AML-193 (cell line): ENCODE measurements at places on chromosomes 2 and 18.
A peak's percentile ranks its signal among the peaks of the same experiment; 100 is the strongest.

DNA sequence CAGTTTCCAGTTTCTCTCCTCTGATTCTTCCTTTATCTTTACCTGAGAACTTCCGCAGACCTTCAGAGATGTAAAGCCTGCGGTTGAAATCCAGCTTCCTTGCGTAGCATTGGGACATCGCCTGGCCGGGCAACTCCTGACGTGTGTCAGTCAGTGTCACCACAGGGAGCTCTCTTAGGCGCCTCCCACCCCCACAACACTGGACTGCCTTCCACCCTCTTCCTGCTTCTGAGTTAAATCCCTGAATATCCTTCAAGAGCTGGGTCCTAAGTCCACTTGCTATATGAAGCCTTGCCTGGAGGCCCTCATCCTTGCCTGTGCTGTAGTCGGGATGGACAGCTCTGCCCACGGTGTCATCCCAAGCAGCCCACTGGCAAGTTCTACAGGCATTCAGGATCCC lies 179.4 kb downstream of the SEPTIN10 start:
- no peak for DNase-seq

- DNase-seq = no peak
These were observed 8.0 kb downstream of the GATA6 start for GRCh38 chr18:22177327-22177871.

DNA sequence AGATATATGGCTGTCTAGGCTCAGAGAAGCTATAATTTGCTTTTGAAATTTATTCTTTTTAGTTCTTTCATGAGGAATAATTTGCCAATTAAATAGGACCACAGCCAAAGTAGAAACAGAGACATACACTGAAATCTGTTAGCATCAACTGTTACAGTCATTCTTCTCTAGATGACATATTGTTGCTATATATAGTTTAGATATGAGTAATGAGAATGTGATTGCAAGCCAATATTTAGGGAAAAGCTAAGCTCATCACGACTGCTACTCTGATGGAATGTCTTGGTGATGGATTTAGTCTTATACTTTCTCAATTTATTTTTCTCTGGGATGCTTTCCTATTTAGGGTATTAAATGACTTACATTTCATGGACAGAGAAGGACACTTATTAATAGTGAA lies 259.1 kb downstream of the LNPK start:
- no peak for DNase-seq

DNA sequence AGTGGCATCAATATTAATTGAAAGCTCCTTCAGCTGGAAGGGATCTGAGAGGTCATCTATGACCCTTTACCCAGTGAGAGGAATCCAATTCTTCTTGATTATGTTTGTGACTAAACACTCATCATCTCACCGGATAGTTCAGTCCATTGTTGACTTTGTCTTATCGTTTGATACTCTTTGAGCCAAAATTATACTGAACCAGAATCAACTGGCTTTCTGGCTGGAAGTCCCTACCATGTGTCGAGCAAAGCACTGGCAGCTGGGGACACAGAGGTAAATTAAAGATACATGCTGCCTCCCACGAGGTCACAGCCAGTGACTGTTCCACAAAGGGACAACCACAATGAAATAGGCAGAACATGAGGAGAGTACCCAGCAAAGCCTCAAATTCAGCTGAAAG lies 91.4 kb upstream of the FHL2 start:
- DNase-seq = no peak

- no peak for DNase-seq
These were observed at the start of gene GULP1 for GRCh38 chr2:188291617-188292347. Gene GULP1, plus strand, starts transcription at chr2:188291874. Its CDS starts 185,829 bp downstream, at chr2:188477703.

GRCh38 chr18:11586896-11587295 lies 22.5 kb upstream of the SLC35G4 start:
- DNase-seq = no peak

GRCh38 chr18:37565977-37566478 lies 430 bp upstream of the CELF4 start:
- no peak for DNase-seq

DNA sequence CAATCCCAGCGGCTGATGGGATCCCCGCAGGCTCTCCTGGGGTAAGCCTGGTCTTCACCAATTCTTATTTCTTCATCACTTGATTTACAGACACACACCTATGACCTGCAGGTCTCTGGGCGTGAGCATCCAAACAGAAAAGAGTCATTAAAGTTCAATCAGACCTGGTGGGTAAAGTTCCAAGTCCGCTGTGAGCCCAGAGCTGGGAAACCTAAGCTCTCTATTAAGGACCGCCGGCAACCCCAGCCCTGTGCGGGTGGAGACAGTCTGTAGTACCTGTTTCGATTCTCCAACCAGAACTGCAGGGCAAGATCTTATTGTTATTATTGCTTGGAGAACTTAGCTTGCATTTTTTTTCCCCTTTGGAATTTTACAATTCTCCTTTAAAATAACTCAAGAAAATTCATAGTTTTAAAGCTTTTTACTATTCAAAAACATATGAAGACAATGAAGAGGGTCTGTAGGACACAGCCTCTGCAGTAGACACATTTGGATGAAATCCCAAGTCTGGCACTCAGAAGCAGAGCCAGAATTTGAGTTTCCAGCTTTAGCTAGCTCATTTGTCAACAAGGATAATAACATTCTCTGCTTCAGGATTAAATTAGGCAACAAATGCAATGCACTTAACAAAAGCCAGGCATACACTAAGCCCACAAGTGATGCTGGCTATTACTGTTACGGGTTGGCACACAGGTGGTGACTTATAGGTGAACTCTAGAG lies 376.4 kb downstream of the INSIG2 start:
- DNase-seq = no peak

DNA sequence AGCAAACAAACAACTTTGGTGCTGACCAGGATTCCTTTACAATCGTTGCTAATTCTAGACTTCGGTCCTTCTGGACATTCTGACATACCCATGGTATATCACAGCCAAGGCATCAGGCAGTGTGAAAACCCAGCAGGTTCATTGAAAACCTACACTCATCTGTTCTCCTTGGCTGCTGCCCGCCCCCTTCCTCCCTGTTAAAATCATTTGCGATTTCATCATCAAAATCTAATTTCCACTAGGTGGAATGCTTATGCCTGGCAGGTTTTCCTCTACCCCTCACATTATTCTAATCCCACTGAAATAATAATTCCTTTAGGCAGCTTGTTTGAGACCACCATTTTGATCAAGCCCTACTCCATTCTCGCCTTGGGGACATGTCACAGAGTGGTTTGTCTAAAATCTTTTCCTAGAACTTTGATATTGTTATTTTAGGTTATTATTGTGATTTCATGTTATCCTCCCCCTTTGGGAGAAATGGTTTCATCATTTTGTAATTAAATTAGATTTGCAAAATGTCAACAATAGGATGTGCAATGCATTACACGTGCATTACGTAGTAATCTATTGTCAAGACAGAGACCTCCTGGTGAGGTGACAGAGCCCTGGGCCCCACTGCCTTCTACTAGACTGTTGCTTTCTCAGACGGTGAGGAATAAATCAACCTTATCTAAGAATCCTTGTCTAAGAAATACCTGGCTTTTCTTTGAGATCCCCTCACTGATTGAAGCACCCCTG lies 31.0 kb upstream of the ASPRV1 start:
- no peak for DNase-seq

DNA sequence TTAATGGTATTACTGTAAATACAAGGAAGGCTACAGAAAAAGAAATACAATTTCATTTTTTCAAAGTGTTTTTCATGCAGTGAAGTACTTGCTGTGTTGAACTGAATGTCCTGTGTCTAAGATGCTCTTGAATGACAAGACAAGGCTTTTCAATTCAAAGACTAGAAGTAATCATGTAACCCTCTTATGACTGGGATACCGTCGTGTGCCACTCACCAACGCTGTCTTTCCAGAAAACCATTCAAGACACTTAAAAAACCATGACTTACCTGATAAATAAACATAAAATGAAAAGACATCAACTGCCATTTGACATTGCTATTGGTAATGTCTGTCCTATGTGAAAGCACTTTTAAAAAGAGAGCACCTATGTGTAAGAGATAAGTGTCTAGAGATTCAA lies 183.1 kb upstream of the DPP10 start:
- DNase-seq = no peak

- no peak for DNase-seq
These were observed 73.3 kb downstream of the NAB1 start for GRCh38 chr2:190722061-190722759.

- DNase-seq = no peak
These were observed 246.1 kb downstream of the FSIP2 start for GRCh38 chr2:185984670-185985069.

DNA sequence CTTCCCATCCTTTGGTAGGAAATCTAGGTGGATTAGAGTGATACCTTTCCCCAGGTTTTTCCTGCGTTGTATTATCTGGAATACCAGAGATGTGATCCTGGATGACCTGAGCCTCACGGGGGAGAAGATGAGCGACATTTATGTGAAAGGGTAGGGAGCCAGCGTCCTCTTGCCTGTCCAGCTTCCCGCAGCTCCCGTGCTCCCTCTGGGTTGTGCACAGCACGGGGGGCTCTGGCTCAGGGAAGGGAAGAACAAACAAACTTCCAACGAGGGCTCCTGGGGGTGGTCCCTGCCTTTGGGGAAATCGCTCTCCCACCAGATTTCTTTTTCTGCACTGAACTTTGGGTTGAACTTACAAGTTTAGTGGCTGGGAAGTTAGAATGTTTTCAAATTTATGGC lies 215.7 kb downstream of the DYSF start:
- DNase-seq = no peak

- no peak for DNase-seq
These were observed 67.6 kb upstream of the ETAA1 start for GRCh38 chr2:67329513-67329912.

DNA sequence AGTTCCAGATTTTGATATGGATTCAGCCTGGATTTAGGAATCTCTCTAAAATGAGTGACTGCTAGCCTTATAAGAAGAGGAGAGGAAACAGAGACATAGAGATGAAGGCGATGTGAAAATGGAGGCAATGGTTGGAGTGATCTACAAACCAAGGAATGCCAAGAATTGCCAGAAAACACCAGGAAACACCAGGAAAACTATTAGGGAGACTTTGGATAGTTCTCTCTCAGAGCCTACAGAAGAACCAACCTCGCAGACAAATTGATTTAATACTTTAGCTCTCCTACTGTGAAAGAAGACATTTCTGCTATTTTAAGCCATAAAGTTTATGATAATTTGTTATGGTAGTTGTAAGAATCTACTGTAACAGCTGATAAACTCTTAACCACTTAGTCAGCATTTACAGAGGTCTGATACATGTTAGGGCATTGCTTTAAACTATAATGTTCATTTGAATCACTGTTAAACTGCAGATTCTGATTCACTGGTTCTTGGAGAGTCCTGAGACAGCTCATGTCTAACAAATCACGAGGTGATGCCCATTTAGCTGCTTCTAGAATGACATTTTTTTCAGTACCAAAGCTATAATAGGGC lies 1702.6 kb upstream of the LRRTM1 start:
- DNase-seq = no peak

DNA sequence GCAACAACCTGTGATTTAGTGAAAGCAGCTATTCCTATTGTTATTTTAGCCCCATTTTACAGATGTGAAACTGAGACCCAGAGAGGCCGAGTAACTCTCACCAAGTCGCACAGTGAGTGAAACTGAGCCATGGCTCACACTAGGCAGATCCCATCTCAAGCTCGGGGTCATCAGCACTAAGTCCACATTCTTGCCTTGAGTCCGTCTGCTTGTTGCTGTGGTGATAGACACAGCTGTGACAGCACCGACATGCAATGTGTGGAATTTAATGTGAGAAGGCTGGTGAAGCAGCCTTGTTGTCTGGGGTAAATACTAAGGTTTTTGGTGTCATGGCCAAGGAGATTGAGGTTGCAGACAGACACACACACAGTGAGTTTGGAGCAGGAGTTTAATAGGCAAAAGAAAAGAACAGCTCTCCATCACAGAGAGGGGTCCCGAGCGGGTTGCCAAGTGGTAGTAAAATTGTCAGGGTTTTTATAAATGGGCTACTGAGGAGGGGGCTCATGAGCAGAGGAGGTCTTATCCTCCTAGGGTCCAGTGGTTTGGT lies 40.2 kb upstream of the GMCL1 start:
- no peak for DNase-seq

GRCh38 chr2:211331736-211332135 lies 775.3 kb downstream of the CPS1 start:
- DNase-seq = no peak

DNA sequence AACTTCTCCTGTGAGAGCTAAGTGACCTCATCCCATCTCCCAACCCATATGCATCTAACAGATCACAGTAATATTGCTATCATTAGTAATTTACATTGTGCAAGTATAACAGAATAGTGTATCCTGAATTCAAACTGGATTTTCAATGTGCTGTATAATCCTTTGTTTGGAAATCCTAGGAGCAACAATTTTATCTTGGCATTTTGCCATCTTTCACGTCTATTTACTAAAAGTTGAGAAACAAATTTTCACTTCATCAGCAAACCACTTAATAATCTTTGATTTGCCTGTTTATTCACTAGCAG lies 3.8 kb downstream of the HNRNPLL start:
- DNase-seq = no peak

DNA sequence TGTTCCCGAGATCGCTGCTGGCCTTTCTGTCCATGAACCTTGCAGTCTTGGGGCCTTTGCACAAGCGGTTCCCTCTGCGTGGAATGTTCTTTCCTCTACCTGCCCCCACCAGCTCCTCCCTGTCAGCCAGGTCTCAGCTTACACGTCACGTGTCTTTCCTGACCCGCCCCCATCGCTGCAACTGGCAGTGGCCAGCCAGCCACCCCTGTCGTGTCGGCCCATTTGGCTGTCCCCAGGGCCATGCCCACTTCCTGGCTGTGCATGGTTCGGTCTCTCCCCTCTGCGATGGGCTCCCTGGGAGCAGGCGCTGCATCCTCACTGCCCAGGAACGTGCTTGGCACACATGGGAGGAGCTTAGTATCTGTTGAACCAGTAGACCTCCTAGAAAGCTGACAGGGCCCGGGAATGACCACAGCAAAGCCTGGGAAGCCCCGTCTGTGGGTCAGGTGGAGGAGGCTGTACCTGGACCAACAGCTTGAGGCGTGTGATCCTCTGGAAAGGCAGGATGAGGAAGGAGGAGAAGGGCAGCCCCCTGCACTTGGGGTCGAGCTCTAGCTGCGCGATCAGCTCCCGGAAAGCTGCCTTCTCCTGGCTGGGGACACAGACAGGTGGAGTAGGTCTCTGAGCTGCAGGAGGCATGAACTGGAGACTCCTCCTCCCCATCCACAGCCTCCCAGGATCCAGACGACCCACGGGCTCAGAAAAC lies 21.0 kb downstream of the SNORC start:
- no peak for DNase-seq

DNA sequence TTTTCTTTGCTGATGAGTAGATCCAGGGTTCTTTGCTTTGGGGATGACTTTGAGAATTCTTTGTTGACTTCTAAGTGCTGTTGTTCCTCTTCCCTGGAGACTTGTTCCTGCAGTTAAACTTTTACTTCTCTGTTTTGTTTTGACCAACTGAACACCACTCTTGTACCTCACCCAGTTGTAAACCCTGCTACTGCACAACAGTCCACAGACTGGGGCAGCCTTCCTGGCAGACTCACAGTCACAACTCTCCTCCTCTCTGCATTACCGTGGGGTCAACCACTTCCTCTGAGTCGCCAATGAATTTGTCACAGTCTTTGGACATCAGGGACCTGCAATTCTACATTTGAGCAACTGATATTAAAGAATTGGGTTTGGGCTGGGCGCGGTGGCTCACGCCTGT lies 3.8 kb upstream of the SLC8A1 start:
- DNase-seq = peak; percentile 49
